Dermis lymphatic vessel endothelial cell (primary cell): ENCODE measurements at places on chromosomes 4 and X. TPM values are rescaled to one million over a fixed set of nuclear protein-coding genes. Genes with fewer than 3 reads are reported as not detected.

Gene DIPK2B
- total RNA-seq = 55.9 and 62.7 TPM in 2 replicates

Gene CT47C1
- total RNA-seq = not detected in 2 replicates

Gene FAM149A
- total RNA-seq = 0.09 and 0.11 TPM in 2 replicates

Gene MXRA5
- total RNA-seq = under 0.01 TPM in 1 of 2 replicates, not detected in the other

Gene GPR78
- total RNA-seq = not detected in 2 replicates

Gene ADRA2C
- under 0.01 and 0.09 TPM in 2 replicates for total RNA-seq

Gene LANCL3
- total RNA-seq = 0.22 and 0.43 TPM in 2 replicates

Gene SPANXD
- not detected in 2 replicates for total RNA-seq
